Stomach (tissue), 19 donors: ENCODE measurements at places on chromosomes 6 and 20.
A peak's percentile ranks its signal among the peaks of the same experiment; 100 is the strongest.

DNA sequence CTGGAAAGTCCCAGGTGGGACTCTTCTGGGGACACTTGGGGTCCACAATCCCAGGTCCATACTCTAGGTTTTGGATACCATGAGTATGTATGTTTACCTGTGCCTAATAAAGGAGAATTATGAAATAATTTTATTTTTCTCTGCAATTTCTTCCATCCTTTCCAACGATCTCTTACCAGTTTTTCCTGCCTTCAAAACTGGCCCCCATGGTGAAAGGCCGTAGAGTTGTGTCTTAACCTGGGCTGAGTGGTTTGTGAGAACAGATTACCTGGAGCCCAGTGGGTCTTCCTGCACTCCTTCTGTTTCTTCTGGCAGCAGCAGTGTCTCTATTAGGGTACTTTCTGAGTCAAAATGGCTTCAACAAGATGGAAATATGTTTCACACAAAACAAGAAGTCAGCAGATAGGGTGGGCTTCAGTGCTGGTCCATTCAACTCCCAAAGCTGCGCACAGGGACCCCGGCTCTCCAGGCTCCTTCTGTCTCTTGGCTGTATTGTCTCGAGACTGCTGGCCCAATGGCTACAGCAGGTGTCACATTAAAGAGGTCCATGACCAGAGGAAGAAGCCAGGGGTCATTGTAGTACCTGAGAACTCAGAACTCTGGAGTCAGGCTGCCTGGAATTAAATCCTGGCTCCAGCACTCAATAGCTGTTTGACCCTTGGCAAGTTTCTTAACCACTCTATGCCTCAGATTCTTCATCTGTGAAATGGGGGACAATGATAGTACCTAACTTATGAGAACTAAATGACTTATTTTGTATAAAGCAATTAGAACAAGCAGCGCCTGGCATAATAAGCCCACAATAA lies 10.5 kb upstream of the RBCK1 start:
- H3K27ac ChIP-seq = peak overlapping the region; percentile 23
- H3K36me3 ChIP-seq = peaks cover 10% of the 10 kb centered on the region
- H3K4me1 ChIP-seq = peaks cover 21% of the 10 kb centered on the region
- no peak for DNase-seq
- no peak overlapping the region for H3K4me3 ChIP-seq

GRCh38 chr6:167739721-167740475 lies 86.8 kb upstream of the AFDN start:
- H3K4me3 ChIP-seq = no peak overlapping the region
- H3K27me3 ChIP-seq = no peaks in the 10 kb centered on the region
- H3K36me3 ChIP-seq = no peaks in the 10 kb centered on the region

- H3K4me3 ChIP-seq = no peak overlapping the region
- no peak for DNase-seq
- no peaks in the 10 kb centered on the region for H3K27me3 ChIP-seq
- no peak overlapping the region for H3K27ac ChIP-seq
Measured at GRCh38 chr20:56575157-56575556, 42.1 kb downstream of the FAM209B start.

DNA sequence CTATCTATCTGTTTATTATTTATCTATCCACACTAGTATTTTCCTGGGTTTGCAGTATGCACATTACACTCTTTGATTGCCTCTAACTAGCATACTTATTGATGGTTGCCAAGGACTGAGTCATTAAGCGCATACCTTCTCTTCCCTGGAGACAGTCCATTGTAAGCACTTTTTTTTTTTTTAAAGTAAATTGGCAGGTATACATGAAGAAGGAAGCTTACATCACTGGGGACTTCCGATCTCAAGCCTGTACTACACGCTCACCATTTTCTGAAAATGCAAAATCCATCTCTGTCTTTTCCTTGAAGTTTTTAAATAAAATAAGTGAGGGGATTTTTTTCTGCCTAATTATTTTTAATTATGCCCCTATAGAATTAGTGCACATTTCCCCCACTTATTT lies 63.5 kb downstream of the HMGN3 start:
- H3K27ac ChIP-seq = no peak overlapping the region
- no peaks in the 10 kb centered on the region for H3K27me3 ChIP-seq
- DNase-seq = peak; percentile 44
- no peaks in the 10 kb centered on the region for H3K4me1 ChIP-seq
- H3K36me3 ChIP-seq = no peaks in the 10 kb centered on the region
- no peak overlapping the region for H3K4me3 ChIP-seq

GRCh38 chr6:136123468-136123867 lies 126.6 kb downstream of the MTFR2 start:
- no peak overlapping the region for H3K27ac ChIP-seq
- DNase-seq = no peak
- H3K36me3 ChIP-seq = no peaks in the 10 kb centered on the region
- no peaks in the 10 kb centered on the region for H3K4me1 ChIP-seq
- no peaks in the 10 kb centered on the region for H3K27me3 ChIP-seq

DNA sequence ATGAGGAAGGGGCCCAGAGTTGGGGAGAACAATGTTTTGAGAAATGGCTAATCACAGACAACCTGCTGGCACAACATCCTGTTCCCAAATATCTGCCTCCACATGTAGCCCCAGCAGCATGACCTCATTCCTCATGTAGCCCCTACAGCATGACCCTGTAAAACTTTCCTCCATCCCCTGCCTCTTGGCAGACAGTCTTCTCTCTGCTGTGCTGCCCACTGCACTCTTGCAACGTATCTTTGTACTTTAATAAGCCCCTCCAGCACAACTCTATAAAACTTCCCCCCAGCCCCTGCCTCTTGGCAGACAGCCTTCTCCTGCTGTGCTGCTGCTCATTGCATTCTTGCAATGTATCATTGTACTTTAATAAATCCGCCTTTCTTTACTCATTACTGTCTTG lies 278.8 kb downstream of the HDGFL1 start:
- DNase-seq = no peak
- H3K27ac ChIP-seq = no peak overlapping the region
- H3K4me3 ChIP-seq = no peak overlapping the region
- no peaks in the 10 kb centered on the region for H3K4me1 ChIP-seq
- no peaks in the 10 kb centered on the region for H3K36me3 ChIP-seq

DNA sequence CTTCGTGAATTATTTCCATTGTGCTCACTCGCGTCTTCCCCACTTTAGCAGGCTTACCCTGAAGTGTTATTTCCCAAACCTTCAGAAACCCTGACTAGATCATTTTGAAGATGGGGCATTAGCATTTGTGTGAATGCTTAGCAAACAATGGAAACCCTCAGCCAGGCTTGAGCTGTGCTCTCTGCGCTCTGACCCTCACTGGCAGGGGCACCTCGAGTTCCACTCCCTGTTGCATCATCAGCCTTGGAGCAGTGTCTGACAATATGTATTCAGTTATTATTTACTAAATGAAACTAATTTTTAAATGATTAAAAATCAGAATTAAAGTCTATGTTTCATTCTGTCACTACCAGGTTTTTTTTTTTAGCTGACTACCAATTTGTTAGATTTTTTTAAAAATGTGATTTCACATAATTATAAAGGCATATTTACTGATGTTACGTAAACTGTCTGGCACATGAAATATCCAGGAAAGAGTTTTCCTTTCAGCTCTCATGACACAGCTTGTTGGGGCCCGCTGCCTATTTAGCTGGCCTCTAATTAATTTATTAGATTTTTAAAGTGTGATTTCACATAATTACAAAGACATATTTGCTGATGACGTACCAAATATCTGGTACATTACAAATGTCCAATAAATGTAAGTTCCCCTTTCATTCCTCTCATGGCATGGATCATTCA lies 155.2 kb downstream of the PACRG start:
- no peaks in the 10 kb centered on the region for H3K4me1 ChIP-seq
- no peak overlapping the region for H3K4me3 ChIP-seq
- H3K36me3 ChIP-seq = no peaks in the 10 kb centered on the region
- no peak for DNase-seq
- no peaks in the 10 kb centered on the region for H3K27me3 ChIP-seq

GRCh38 chr20:17570347-17571152 lies 675 bp downstream of the DSTN start:
- peak overlapping the region; percentile 89 for H3K4me3 ChIP-seq
- peak overlapping the region; percentile 100 for H3K27ac ChIP-seq
- peaks cover 15% of the 10 kb centered on the region for H3K4me1 ChIP-seq

GRCh38 chr6:14734052-14734415 lies 511.8 kb upstream of the JARID2 start:
- no peaks in the 10 kb centered on the region for H3K27me3 ChIP-seq
- H3K4me1 ChIP-seq = peaks cover 8% of the 10 kb centered on the region
- no peak overlapping the region for H3K27ac ChIP-seq
- H3K36me3 ChIP-seq = no peaks in the 10 kb centered on the region

GRCh38 chr20:11496380-11496779 lies 421.3 kb upstream of the BTBD3 start:
- no peak overlapping the region for H3K4me3 ChIP-seq
- no peak for DNase-seq
- H3K4me1 ChIP-seq = no peaks in the 10 kb centered on the region
- no peaks in the 10 kb centered on the region for H3K36me3 ChIP-seq
- no peaks in the 10 kb centered on the region for H3K27me3 ChIP-seq

DNA sequence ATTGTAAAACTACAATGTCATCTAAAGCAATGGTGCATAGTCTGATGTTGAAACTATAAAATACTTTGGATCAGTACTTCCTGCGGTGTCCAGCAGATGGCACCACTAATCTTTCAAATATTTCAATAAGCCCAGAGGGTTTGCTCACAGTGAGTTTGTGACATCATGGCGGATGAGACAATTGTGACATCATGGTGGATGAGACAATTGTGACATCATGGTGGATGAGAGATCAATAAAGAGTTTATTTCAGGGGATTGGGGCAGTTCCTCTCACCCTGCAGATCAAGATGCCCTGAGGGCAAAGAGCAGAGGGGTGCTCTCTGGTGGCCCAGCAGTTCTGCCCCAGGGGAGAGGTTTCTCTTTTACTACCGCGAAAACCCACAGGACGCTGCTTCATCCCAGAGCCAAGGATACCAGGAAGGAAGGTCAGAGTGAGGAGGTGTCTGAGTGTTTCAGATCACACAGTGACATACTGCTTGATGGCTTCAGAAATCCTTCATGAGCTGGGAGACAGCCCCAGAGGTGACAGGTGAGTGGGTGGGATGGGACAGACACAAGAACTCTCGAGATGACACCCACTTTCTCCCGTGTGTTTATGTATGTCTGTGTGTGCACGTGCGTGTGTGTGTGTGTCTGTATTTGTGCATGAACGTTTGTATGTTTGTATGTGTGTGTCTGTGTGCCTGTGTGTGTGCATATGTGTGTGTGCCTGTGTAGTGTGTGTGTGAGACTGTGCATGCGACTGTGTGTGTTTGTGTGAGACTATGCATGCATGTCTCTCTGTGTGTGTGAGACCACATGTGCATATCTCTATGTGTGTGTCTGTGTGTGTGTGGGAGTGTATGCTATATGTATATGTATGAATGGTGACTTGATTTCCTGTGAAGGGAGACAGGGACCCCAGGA lies 7.3 kb upstream of the ULBP2 start:
- H3K4me3 ChIP-seq = no peak overlapping the region
- H3K27me3 ChIP-seq = peaks cover 98% of the 10 kb centered on the region
- peaks cover 13% of the 10 kb centered on the region for H3K4me1 ChIP-seq
- peak; percentile 73 for DNase-seq

- no peak overlapping the region for H3K4me3 ChIP-seq
- H3K27me3 ChIP-seq = no peaks in the 10 kb centered on the region
- peak; percentile 76 for DNase-seq
- no peak overlapping the region for H3K27ac ChIP-seq
- no peaks in the 10 kb centered on the region for H3K36me3 ChIP-seq
- H3K4me1 ChIP-seq = peaks cover 15% of the 10 kb centered on the region
Measured at GRCh38 chr20:20782231-20782630, 69.8 kb upstream of the RALGAPA2 start.

DNA sequence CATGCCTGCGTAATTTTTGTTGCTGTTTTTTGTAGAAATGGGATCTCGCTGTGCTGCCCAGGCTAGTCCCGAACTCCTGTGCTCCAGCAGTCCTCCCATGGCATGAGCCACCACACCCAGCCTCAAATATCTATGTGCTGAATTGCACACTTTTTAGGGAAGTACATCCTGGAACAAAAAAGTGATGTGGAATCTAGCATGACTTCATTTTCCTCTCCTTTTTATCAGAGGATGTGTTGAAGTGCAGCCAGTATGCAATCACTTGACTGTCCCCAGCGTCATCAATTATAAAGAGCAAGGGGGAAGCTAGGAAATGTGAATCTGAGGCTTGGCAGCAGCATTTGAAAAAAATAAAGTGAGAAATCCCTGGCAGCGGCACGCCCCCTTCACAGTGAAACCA lies 6.4 kb upstream of the EXOC2 start:
- H3K4me1 ChIP-seq = peaks cover under 1% of the 10 kb centered on the region
- H3K36me3 ChIP-seq = no peaks in the 10 kb centered on the region
- peak; percentile 44 for DNase-seq
- no peaks in the 10 kb centered on the region for H3K27me3 ChIP-seq
- H3K4me3 ChIP-seq = no peak overlapping the region

- H3K4me1 ChIP-seq = no peaks in the 10 kb centered on the region
- DNase-seq = no peak
- no peak overlapping the region for H3K27ac ChIP-seq
- no peaks in the 10 kb centered on the region for H3K36me3 ChIP-seq
- no peak overlapping the region for H3K4me3 ChIP-seq
- H3K27me3 ChIP-seq = no peaks in the 10 kb centered on the region
Measured at GRCh38 chr6:48979085-48979484, 484.0 kb downstream of the MMUT start.
